ENCODE measurements at places on chromosomes 5 and 9.
A peak's percentile ranks its signal among the peaks of the same experiment; 100 is the strongest.

DNA sequence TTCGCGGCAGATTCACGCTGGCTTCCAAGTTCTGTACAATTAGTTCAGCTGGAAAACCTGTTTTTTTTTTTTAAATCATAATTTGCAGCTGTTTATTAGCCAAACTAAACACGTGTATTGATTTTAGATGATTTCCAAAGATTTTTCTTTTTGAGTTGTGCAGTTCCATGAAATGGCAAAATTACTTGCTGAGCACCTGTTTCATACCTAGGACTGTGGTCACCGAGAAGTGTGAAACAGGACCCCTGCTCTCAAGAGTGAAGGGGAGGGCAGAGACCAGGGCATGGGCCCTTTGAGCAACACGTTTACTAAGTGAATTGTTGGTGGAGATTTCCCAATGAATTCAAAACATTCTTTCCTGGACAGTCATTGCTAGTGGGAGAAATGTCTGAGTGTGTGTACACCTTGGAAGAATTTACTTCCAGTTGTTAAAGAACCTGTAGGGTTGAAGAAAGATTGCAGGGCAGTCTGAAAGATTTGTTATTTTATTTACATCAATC is 688 bp downstream of the SNX24 start:
- DNase-seq = no peak

DNA sequence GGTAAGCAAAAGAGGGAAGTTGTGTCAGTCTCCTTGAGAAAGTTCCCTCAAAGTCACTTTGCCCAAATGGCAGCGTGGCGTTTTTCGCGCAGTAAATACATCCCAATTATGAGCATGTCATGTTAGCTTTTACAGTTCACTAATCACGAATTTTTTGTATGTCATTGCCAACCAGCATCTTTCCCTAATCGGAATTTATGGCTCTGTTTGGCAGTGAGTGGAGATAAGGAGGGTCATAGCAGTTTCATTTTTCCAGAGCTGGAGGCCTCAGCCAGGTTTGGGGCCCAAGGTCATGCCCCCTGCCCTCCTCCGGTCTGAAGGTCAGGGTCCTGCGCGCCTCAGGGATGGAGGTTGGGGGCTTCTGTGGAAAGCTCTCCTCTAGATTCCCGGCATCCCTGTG is 50.1 kb downstream of the C5orf15 start:
- no peak for DNase-seq

GRCh38 chr9:116323571-116323970 is 170.0 kb downstream of the PAPPA start:
- DNase-seq = no peak

- DNase-seq = no peak
Measured at GRCh38 chr9:90864779-90865178, 63.2 kb downstream of the SYK start.

DNA sequence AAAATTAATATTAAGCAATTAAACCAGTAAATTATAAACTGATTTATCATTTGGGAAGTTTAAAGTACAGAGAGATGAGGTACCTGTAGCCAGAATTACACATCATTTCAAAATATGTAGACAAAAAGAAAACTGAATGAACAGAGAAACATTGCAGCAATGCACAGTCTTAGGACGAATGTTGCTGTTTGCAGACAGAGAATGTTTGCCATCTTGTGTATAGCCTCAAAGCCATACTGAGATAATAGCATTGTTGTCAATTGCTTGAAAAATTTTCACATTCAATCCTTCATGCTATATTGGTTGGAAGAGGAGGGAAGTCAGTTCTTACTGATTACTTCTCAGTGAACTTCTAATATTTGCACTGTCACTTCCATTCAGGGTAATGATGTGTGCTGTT is 326.2 kb downstream of the PRR16 start:
- no peak for DNase-seq

GRCh38 chr9:93958819-93959682 is 3.9 kb upstream of the BARX1 start:
- DNase-seq = no peak

DNA sequence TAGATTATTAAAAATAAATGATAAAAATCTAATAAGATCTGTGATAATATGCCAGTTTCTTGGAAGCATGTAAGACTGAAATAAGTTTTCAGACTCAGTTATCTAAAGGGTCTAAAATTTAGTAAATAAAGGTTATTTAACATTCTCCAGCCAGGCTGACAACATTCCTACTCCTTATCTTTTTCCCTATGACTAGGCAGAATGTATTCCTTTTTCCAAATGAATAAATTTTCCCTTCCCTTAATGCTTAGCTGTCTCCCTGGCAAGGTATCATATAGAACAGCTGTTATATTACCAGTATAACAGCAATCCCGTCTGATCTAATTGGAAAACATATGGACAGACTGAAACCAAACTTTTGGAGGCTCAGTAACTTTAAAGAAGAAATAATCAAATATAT is 13.0 kb downstream of the MEGF9 start:
- no peak for DNase-seq

GRCh38 chr5:66653325-66653724 is 57.1 kb downstream of the MAST4 start:
- DNase-seq = no peak

GRCh38 chr5:76404223-76405211 is 1.4 kb downstream of the IQGAP2 start:
- DNase-seq = no peak

DNA sequence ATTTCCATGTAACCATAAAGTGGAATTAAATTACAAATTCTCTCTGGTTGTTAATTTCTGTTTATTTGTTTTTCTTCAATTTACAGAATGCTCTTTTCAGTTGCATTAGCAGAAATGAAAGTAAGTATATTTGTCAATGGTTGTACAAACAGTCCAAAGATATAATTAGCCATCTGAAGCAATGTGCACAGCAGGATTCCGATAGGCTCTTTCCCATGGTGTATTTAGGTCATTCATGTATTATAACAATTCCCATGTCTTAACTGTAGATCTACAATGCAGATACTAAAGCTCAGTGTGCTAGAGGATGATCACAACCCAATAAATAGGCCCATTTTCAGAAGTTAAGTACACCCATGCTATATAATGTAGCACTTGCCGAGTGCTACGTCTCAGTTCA is 43.8 kb downstream of the RECK start:
- DNase-seq = no peak

DNA sequence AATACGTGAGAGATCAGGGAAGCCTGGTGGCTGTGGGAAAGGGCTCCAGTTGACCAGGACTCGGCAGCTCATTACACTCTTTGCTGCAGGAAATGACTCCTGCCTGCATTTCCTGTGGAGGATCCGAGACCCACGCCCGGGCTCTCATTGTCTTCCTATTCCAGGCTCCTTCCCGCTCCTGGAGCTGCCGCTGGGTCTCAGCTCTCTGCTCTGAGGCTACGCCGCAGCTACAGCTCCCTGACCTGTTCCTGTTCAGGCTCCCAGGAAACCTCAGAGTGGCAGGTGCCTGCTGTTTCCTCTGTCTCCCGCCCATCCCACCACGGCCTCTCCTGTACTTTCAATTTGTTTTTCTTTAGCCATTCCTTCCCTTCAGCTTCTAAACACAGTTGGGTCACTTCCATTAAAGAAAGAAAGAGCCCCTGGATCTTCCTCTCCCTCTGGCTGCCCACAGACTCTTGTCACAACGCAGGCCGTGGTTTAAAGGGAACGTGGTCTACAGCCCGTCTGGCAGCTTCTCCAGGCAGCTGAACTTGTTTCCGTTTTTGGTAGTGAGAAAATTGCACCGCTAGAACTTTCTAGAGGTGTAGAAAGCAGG is 71.5 kb downstream of the IL6ST start:
- DNase-seq = no peak

- no peak for DNase-seq
Measured at GRCh38 chr9:123925819-123926218, 4.1 kb downstream of the DENND1A start.

DNA sequence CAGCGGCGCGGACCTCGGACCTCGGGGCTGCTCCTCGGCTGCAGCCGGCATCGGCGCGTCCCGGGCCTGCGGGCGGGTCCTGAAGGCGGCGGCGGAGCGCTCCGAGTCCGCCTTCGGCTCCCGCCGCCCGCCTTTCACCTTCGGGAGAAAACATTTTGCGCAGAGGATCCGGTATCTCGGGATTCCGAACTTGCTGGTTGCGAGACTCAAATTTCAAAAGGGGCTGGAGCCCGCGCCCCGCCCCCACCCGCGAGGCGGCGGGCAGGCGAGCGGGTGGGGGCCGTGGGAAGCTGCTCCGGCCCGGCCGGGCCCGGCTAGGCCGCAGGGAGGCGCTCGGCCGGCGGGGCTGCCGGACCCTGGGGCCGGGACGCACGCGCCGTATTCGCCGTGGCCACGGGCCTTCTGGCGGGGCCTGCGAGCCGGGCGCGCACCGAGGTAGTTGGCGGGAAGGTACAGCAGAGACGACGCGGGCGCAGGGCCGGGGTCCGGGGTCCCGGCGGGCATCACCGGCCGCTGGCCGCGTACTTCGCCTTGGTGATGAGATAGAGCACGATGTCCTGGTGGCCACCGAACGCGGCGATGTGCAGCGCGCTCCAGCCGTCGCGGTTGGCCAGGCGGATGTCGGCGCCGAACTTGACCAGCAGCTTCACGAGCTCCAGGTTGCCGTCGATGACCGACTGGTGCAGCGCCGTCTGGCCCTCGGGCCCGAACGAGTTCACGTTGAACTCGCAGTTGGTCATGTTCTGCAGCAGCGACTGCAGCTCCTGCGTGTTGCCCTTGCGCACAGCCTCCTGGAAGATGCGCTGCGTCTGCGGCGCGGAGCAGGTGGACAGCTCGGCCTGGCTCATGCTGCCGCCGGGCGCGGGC is 757 bp downstream of the NRARP start:
- no peak for DNase-seq

GRCh38 chr9:477193-477592 is 262.5 kb downstream of the DOCK8 start:
- DNase-seq = no peak

DNA sequence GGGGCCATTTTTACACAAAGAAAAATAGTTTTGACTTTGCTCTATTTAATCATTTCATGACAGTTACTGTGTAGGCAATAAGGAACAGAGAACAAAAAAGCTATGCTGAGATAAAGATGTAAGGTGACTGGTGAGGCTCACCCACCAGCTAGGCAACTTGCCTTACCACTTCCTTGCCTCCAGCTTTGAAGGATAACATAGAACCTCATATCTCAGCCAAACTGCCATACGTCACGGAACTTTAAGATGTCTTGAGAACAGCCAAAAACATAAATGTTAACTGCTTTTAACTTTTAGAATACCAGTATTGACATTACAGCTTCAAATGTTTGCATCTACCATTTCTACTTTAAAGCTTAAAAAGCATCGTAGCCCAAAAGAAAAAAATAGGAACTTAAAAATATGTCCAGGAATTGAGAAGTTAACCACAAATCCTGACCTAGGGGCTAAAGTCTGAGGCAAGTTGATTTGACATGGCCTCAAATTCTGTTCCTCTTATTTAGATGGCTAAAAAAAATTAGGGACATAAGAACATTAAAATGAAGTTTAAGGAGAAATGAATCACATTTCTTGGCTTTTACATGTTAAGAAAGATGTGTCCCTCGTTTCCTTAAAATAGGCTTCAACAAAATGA is 7.7 kb upstream of the GCNT4 start:
- DNase-seq = no peak

- no peak for DNase-seq
Measured at GRCh38 chr5:140267201-140267540, 35.7 kb downstream of the PFDN1 start.

DNA sequence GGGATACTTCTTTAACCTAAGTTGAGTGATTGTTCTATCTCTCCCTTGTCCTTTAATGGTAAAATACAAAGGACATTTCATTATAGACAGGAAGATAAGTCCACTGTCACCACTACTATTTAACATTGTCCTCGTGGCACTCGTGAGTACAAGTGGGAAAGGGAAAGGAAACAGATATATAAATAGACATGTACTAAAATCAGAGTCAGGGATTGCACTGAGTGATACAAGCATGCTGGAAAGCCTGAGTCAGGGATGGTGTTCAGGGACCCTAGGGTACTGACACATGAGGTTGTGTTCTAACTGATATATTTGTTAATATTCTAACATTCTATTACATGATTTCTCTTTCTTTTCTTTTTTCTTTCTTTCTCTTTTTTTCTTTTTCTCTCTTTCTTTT is 74.8 kb upstream of the FAM170A start:
- DNase-seq = no peak

DNA sequence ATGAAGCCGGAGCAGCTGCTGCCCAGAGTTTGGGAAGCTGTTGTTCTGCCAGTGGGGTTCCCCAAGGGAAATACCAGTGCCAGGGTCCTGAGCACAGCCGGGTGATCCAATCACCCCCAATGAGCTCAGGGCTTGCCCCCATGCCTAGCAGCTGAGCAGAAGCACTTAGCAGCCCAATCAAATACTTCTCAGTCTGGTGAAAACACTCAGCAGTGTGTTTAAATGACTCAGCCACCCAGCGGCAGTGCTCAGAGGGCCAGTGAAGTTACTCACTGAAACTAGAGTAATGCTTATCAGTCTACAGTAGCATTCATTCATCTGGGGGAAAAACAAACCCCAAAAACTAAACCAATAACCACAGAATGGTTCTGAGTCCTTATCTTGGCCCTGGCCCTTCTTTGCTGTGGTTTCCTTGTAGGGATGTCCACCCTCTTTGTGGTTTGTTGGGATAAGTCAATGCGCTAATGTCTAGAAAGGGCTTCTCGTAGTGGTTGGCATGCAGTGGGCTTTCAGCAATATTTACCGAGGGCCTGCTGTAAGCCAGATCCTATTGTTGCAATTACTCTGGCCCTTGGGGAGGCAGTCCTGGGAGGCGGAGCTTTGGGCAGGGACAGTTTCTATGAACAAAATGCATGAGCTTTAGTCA is 43.1 kb downstream of the LHX2 start:
- no peak for DNase-seq

DNA sequence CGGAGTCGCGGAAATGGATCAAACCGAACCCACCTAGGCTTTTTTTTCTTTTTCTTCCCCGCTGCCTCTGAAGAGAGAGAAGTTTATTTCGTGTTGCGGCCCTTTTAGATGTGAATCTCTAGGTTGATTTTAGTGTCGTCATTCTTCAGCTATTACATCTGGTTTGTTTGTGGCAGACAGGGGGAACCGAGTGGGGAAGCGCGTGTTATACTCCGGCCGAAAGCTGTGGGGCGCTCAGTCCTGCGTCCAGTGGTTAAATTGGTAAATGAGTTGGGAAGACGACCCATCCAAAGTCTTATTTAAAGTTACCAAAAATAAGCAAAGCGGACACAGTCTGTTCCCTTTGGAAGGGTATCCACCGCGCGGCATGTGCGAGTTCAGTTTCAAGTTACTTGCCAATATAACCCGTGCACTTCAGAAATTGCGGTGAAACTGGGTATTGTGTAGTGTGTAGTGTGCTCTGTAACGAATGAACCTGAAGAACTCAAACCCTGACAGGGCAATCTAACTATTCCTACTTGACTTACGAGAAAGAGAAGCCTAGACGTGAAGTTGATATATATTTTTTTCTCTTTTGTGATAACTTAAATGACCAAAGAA is 1.3 kb downstream of the MAN2A1 start:
- peak; percentile 54 for DNase-seq

DNA sequence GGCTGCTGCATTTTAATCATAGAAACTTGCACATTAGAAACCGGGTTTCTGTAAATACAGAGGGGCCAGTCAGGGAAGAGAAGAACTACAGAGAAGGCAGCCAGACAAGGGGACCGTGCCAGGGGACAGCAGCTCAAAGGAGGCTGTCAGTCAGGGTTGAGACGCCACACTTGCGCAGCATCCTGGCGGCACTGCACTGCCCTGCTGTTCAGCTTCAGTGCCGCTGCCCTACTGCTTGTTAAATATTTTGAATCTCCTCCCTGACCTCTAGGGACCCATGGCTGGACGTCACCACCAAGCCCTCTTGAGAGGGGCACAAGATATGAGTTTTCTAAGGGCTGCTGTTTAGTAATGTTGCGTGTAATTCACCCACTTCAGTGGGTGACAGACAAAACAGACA is 43.6 kb upstream of the ZBTB43 start:
- no peak for DNase-seq

All from nucleus accumbens (tissue), 56 donors.